ENCODE measurements at places on chromosomes 6 and 20.

GRCh38 chr6:38259736-38260135 lies 380.0 kb downstream of the BTBD9 start:
- no peak for DNase-seq

GRCh38 chr6:113392551-113393055 lies 464.5 kb upstream of the MARCKS start:
- DNase-seq: no peak

DNA sequence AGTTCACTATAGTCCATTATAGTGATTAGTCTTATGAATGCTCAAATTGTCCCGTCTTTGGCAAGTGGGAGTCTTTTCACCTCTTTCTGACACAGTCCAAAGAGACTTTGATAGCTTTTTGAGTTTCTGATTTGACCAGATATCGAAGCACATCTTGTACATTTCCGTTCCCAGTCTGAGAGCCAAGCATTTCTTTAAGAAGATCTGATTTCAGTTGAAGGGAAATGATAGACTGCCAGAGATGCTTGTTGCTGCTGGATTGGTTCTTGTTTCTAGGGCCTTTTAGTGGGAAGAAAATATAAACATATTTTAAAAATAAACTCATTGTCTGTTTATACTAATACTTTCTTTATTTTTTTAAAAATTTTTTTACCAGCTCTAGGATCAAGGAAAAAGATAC lies 54.1 kb upstream of the IER3 start:
- no peak for DNase-seq

GRCh38 chr6:30742316-30743098 lies at the start of gene FLOT1:
TSS of gene FLOT1 (minus strand) at chr6:30742687. CDS start at chr6:30742189, 498 bp downstream.
- DNase-seq: peak; percentile 68

GRCh38 chr20:38196076-38196475 lies 31.0 kb upstream of the TGM2 start:
- no peak for DNase-seq

GRCh38 chr6:17178754-17179529 lies 77.1 kb downstream of the STMND1 start:
- no peak for DNase-seq

DNA sequence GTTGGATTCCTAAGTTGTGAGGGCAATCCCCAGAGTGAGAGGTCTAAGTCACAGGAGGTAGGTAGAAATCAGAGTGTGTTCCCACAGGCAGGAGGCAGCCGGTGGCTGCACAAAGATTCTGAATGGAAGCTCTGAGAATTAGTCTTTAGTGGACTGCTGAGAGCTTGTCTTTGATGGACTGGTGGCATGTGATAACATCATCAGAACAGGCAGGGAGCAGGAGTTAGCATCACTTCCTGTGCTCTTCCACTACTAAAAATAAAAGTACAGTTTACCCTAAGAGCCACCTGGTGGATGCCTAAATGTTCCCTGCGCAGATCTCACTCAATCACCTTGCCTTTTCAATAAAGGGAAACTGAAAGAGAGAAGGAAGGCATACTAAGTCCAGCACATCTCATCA lies 294.6 kb upstream of the POU3F2 start:
- no peak for DNase-seq

- DNase-seq: no peak
Measured at GRCh38 chr6:73194744-73195143, 30.6 kb downstream of the KHDC1L start.

DNA sequence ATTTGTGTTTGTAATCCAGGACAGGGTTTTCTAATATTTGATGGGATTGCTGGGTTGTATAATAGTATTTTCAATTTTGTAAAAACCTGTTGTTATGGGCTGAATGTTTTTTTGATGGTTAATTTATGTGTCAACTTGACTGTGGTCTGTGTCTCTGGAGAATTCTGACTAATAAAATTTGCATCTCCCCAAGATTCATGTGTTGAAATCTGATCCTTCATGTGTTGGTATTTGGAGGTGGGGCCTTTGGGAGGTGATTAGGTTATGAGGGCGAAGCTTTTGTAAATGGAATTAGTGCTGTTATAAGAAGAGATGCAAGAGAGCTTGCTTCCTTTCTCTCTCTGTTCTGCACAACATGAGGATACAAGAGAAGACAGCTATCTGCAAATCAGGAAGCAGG lies 48.7 kb upstream of the SAMD5 start:
- DNase-seq: no peak

DNA sequence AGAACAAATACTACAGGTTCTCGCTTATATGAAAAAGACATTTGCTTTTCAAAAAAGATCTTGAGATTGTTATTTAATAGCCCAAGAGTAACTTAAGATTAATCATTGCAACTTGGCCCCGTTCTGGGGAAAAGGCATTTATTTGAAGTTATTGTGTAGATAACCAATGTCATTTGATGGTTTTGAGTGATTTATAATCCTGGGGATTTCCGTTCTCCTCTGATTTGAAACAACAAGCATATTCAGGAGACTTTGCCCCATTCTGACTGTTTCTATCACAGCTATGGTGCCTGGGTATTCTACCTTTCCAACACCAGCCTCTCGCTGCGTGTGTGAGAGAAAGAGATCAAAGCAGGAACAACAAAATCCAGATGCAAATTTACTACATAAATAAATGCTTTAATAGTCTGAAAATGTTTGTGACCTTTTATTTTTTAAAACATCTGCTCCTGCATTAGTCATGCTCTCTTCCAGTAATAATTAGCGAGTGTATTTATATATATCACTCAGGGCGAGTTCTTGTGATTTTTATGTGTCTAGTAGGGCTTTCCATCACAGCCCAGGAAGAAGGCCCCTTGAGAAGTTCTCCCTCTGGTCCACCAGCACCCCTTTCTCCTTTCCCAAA lies 197.9 kb upstream of the FOXQ1 start:
- no peak for DNase-seq

DNA sequence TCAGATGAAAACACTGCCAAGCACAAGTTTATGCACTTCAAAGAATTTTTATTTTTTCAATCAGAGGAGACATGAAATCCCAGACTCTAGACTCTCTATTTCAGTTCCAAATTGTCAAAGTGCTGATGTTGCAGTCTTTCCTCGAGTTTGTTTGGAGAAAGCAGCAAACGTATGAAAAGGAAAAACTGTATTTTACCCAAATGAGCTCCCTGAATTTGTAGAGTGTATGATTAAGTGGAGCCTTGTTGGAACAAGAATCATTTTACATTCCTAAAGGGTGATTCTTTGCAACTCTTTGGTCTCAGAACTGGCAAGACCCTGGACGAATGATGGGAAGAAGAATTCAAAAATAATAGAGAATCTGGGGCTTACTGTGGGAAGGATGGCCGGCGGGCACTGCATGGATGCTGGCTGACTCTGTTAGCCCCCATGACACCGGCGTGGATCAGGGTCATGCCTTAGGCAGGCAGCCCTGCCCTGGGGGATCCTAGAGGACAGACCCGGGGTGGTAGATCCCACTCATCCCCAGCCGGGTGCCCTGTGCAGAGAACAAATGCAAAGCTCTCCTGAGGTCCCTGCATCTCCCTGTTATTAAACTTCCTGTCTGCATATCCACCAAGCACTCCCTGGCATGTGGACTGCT lies 207.4 kb downstream of the FNDC1 start:
- no peak for DNase-seq

GRCh38 chr6:108658174-108658573 lies 97.5 kb downstream of the FOXO3 start:
- no peak for DNase-seq

DNA sequence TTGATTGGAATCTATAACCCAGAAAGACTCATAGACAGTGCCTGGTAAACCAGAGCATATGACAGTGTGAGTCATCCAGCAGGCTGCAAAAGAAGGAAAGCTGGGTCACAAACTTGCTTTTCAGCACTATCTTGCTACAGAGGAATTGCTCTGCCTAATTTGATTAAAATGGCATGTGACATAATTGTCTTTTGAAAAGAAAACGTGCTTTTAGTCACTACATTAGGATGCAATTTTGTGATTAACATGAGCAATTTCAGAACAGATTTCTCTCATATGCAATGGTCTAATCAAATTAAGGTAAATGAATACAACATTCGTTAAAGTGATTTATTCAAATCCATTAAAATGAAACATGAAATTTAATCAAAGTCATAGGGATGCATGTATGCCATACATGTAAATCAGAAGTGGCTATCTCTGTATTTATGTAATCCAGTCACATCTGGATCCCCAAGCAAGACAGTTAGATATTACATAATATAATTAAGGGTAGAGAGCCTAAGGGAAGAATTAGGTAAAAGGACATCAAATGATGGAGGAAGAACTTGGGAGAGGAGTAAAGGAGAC lies 400.0 kb upstream of the HTR1E start:
- DNase-seq: no peak

DNA sequence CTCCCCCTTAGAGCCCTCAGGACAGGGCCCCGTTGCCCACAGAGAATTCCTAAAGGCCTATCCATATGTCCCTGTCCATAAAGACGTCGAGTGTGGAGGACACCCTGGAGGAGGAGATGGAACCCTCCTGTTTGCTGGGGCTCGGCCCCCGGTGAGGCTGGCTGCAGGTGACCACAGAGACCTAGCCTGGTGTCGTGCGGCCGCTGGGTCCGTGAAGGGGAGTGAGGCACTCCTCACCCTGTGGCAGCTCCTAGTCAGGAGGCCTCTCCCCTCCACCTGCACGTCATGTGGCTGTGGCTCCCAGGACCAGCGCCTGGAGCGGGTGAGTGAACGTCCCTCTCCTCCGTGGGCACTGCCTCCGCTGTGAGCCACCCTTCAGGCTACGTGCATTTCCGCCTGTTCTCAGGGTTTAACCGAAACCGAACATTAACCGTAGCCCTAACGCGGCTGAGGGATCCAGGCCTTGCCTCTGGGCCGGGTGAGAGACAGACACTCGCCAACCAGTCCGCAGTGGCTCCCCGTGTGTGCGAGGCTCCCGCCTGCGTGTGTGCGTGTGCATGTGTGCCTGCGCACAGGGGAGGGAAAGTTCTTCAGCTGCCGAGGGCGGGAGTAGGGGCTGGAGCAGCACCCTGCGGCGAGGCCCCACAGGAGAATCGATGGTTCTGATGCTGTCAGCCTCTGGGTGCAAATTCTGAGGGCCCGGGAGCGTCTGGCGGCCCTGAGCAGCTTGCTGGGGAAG lies 5.9 kb upstream of the TCEA2 start:
- DNase-seq: no peak

DNA sequence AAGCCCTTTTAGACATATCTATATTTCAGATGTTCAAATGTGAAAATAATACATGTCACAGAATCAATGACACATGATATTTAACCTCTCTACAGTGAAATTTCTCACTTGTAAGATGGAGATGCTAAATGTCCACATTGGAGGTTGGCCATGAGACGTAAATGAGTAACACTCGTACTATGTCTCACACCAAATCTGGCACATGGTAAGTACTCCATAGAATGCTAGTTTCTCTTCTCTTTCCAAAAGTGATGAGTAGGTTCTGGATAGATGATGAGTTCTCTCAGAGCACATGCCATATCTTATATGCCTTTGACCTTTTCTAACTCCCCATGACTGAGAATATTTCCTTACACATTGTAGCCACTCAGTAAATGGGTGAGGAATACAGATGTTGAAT lies 17.7 kb downstream of the GFOD1 start:
- no peak for DNase-seq

GRCh38 chr20:45416917-45417316 lies 976 bp downstream of the PIGT start:
- DNase-seq: no peak

GRCh38 chr6:148250975-148251685 lies 91.5 kb upstream of the SASH1 start:
- peak; percentile 47 for DNase-seq

DNA sequence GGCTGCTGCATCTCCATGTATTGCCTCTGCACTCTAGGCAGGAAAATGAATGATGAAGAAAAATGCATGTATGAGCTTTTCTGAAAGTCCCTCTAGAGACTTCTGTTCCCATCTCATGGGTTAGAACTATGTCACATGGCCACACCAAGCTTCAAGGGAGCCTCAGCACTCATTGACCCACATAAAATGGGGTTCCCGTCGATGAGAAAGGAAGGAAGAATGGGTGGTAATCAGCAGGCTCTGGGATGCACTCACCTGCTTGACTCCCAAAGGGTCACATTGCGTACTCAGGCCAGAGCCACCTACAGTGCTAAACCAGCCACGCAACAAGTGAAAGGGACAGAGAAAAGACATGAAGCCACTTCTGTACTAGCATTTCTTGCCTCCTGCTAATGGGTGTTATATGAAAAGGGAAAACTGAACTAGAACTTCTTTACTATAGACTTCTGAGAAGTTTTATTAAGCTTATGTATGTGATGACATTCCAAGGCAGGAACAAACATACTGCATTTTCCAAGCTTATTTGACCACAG lies 95.8 kb upstream of the GCM1 start:
- no peak for DNase-seq

DNA sequence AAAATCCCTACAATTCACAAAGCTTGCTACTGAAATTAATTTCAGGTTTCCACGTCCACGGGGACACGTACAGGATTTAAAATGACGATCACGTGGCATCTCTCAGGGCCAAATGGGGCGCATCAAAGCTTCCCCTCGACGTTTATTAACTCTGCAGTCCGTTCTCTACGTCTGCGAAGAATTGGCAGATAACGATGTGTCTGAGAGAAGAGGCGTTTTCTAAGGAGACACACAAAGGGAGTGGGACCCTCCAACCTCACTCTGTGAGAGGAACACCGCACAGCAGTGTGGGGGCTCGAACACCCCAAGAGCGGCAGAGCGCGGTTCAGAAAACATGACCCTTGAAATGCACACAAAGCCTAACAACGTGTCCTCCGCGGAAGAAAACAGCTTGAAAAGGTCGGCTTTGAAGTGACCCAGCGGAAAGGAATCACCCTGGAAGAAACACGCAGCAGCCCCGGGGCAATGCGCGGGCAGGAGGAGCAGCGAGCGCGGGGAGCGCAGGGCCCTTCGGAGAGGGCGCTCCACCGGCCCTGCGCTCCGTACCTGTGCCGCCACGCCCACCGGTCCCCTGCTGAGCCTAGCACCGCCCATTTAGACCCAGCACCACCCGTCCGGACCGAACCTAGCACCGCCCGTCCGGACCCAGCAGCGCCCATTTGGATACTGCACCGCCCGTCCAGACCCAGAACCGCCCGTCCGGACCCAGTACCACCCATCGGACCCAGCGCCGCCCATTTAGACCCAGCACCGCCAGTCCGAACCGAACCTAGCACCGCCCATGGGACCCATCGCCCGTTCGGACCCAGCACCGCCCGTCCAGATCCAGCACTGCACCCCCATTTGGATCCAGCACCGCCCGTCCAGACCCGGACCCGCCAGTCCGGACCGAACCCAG lies 1.1 kb upstream of the AFDN start:
- DNase-seq: peak; percentile 23
